Sigmoid colon (tissue), 7 donors: ENCODE measurements at places on chromosomes 7 and 10. TPM values are rescaled to one million over a fixed set of nuclear protein-coding genes. Genes with fewer than 3 reads are reported as not detected.

Gene CC2D2B
- polyA plus RNA-seq, result not detected

Gene TACR2
- polyA plus RNA-seq, result 6.0 TPM

Gene PRSS37
- polyA plus RNA-seq, result not detected

Gene SERPINE1
- polyA plus RNA-seq, result 1.8 TPM

Gene PGAM2
- polyA plus RNA-seq, result 1.2 TPM

Gene PDLIM1
- polyA plus RNA-seq, result 197 TPM

Gene PIK3AP1
- 11.6 TPM for polyA plus RNA-seq

Gene VWA2
- 0.23 TPM for polyA plus RNA-seq

Gene BPGM
- 9.7 TPM for polyA plus RNA-seq

Gene SPDYE8
- not detected for polyA plus RNA-seq

Gene SLC18A3
- not detected for polyA plus RNA-seq

Gene EGR2
- polyA plus RNA-seq, result 2.2 TPM

Gene CYP3A7
- polyA plus RNA-seq, result 0.10 TPM

Gene GRM8
- not detected for polyA plus RNA-seq

Gene SEC61G
- polyA plus RNA-seq, result 771 TPM

Gene PRRT4
- polyA plus RNA-seq, result not detected

Gene GSDME
- polyA plus RNA-seq, result 1.6 TPM

Gene WDR86
- polyA plus RNA-seq, result 4.2 TPM

Gene CHRM2
- not detected for polyA plus RNA-seq

Gene CUZD1
- polyA plus RNA-seq, result 4.2 TPM

Gene SLC16A9
- 5.3 TPM for polyA plus RNA-seq

Gene PNLIP
- not detected for polyA plus RNA-seq

Gene SP8
- not detected for polyA plus RNA-seq

Gene CAV1
- 32.5 TPM for polyA plus RNA-seq

Gene TMEM273
- 15.6 TPM for polyA plus RNA-seq

Gene TECTB
- polyA plus RNA-seq, result not detected

Gene UPP1
- 136 TPM for polyA plus RNA-seq

Gene ACTL6B
- 0.58 TPM for polyA plus RNA-seq

Gene CALML3
- not detected for polyA plus RNA-seq

Gene OTUD1
- polyA plus RNA-seq, result 6.7 TPM

Gene DLX5
- polyA plus RNA-seq, result not detected

Gene SPDYE1
- not detected for polyA plus RNA-seq

Gene SNX10
- 5.4 TPM for polyA plus RNA-seq

Gene AKR1C2
- polyA plus RNA-seq, result 52.3 TPM

Gene COL26A1
- polyA plus RNA-seq, result 0.13 TPM

Gene CDK13
- 20.8 TPM for polyA plus RNA-seq

Gene TEX36
- polyA plus RNA-seq, result not detected

Gene TCF7L2
- 31.7 TPM for polyA plus RNA-seq

Gene PBLD
- polyA plus RNA-seq, result 61.9 TPM

Gene IL6
- not detected for polyA plus RNA-seq

Gene CLRN3
- polyA plus RNA-seq, result 37.8 TPM

Gene NPY4R
- 3.1 TPM for polyA plus RNA-seq

Gene TFR2
- 2.2 TPM for polyA plus RNA-seq

Gene TRPV5
- not detected for polyA plus RNA-seq

Gene CYP3A5
- polyA plus RNA-seq, result 13.6 TPM

Gene DNAH11
- 0.13 TPM for polyA plus RNA-seq

Gene OPN4
- not detected for polyA plus RNA-seq

Gene NXPH1
- polyA plus RNA-seq, result not detected

Gene CAMK2G
- polyA plus RNA-seq, result 14.4 TPM

Gene PLEKHS1
- polyA plus RNA-seq, result 3.6 TPM

Gene HOXA4
- polyA plus RNA-seq, result 1.8 TPM

Gene STX1A
- polyA plus RNA-seq, result 1.8 TPM

Gene MACROH2A2
- 6.0 TPM for polyA plus RNA-seq
